Foreskin fibroblast (primary cell): ENCODE measurements at places on chromosomes 11 and 22.

DNA sequence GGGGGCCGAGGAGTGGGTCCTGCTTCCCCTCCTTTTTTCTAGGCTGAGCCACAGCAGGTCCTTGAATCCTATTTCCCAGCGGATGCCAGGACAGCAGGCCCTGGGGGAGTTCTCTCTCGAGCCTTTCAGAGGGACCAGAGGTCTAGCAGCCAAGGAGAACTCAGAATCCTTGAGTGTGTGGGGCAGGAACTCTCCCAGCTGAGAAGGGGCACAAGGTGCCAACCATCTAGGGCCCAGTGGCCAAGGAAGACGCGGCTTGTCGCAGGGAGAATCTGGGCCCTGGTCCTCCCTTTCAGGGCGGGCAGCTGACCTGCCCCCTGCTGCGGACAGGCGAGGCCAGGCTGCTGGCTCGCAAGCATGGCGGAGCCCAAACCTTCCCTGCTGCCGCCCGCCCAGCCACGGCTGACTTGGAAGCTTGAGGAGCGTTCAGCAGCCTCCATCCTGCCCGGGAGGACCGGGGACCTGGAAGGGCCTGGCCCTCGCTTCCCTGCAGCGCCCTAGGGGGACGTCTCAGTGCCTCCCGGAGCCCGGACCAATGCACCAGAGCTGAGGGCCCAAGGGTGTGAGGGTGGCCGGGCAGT lies 972 bp upstream of the TSSC4 start:
- DNase-seq: no peak

- no peak for DNase-seq
Measured at GRCh38 chr11:121683791-121684190, 231.0 kb upstream of the SORL1-AS1 start.

DNA sequence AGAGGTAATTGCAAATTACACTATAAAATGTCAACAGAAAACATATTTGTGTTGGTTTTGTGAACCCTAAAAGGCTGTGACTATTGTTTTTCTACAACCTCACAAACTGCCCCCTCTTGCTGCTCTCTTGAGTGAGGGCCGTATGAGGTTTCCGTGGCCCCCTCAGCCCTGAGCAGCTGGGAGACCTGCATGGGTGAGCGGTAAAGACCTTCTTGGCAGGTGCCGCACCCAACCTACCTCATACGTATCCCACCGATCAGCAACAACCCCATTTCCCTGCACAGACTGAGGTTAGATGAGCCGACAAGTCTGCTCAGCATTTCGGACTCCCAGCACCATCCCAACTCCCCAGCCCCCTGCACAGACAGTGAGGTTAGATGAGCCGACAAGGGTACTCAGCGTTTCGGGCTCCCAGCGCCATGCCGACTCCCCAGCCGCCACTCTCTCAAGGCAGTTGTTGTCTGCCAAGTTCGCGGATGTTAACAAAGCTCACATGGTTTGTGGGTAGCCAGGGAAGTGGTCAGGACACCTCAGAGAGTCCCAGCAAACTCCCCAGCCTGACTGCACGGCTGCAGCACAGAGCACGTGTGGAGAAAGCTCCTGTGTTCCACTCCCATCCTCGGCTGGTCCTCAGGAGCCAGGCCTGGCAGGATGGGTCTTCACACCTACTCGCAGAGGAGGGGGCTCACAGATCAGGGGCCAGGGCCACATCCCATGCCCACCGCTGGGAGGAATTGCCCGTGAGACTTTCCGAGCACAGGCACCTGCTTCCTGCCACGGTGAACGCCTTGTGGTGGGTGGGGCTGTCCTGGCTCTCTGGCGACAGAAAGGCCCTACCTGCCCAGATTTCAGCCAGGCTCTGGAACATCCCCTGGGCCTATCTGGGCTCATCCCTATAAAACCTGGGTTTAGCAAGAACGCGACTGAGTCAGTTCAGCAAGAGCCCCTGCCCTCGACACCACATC lies 502.9 kb downstream of the BRD1 start:
- DNase-seq: no peak

- no peak for DNase-seq
Measured at GRCh38 chr11:68199295-68199987, 13.7 kb downstream of the KMT5B start.

DNA sequence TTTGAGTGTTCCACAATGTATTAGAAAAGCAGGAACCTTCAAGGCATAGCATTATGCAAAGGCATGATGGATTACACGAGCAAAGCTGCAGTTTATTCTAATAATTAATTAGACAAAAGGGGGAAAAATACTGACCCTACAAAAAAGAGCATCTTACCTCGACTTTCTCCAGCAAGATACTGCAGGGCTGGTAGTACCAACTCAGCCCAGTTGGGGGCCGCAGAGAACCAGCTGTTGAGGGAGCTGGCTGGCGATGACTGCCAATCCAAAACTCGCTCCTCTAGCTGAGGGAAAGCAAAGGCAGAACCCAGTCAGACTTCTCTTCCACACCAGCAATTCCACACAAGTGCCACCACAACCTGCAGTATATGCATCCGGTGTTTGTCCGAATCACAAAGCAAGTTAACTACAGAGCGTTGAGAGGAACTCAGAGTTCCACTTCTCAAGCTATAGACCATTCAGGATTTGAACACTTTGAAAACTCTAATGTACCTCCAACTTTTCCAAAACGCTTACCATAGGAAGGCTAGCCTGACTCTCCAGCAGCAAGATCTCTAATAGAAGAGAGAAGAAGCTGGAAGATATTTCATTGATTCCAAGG lies 13.7 kb downstream of the NFRKB start:
- peak; percentile 29 for DNase-seq

GRCh38 chr22:48373626-48374173 lies 1454.0 kb downstream of the BRD1 start:
- no peak for DNase-seq

DNA sequence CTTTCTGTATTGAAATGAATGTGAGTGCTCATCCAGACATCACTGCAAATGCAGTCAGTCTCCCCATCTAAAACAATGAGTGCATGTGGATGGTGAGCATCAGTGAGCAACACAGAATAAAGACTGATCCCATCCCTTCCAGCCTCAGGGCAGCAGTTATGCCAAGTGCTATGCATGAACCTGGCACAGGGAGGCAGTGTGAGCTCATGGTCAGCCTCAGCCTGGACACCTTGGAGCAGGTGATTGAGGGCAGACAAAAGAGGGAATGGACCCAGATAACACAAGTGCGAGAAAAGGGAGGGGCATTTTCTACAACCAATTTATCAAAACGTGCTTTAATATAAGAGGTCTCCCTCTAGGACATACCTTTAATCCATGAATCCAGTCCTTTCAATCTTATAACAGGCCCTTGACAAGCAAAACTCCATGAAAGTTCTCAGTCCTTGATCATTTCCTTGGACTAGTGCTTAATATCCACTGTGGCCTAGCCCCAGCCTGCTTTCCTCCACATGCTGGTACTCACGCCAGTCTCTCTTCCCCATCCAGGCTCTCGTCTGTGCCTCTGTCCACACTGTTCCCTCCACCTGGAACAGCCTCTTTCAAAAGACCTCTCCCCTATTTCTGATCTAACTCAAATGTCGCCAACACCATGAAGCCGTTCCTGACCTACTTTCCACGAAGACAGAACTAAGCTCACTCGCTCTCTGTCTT lies 50.5 kb upstream of the LRRC55 start:
- peak; percentile 41 for DNase-seq

- no peak for DNase-seq
Measured at GRCh38 chr11:36456156-36456555, 53.9 kb downstream of the TRAF6 start.

- DNase-seq: no peak
Measured at GRCh38 chr22:49646876-49647275, 180.8 kb downstream of the BRD1 start.

DNA sequence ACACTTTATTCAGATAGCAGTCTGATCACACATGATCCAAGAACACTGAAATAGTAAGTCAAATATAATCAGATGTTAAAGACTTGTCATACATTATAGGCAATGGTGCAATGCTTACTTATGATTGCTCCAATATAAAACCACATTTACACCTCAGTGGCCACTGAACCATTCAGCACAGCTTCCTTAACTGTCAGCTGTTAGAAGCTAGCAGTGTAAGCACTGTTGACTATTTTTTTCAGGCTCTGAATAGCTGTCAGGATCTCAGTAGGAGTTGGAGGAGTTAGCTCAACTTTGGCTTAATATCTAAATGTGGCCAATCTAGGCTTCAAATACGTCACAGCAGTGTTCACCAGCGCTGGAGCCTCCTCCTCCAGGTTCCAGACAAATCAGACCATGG lies 36.6 kb downstream of the METTL15 start:
- peak; percentile 28 for DNase-seq

GRCh38 chr11:100640071-100640470 lies 47.0 kb upstream of the ARHGAP42 start:
- DNase-seq: no peak

DNA sequence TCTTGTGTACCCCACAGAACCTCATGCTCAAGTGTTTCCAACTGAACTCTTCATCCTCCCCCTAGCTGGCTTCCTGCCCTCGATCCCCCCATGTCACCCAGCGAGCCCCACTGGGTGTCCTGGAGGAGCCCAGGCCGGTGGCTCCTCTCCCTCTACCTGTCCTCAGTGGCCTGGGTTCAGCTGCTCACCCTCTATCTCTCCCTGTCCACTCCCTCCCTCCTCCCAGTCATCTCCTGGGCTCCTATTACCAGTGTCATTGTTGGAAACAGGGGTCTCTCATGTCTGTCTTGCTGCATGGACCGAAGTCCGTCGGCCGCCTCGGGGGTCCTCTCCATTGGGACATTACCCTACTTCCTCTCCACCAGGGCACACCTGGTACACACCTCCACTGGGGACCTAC lies 12.9 kb upstream of the MPPED1 start:
- no peak for DNase-seq

GRCh38 chr11:45833761-45834160 lies 13.5 kb upstream of the CRY2 start:
- no peak for DNase-seq

GRCh38 chr11:85776951-85777602 lies 33.9 kb downstream of the SYTL2 start:
- DNase-seq: no peak

GRCh38 chr11:108929241-108929640 lies 264.4 kb downstream of the DDX10 start:
- DNase-seq: peak; percentile 88

DNA sequence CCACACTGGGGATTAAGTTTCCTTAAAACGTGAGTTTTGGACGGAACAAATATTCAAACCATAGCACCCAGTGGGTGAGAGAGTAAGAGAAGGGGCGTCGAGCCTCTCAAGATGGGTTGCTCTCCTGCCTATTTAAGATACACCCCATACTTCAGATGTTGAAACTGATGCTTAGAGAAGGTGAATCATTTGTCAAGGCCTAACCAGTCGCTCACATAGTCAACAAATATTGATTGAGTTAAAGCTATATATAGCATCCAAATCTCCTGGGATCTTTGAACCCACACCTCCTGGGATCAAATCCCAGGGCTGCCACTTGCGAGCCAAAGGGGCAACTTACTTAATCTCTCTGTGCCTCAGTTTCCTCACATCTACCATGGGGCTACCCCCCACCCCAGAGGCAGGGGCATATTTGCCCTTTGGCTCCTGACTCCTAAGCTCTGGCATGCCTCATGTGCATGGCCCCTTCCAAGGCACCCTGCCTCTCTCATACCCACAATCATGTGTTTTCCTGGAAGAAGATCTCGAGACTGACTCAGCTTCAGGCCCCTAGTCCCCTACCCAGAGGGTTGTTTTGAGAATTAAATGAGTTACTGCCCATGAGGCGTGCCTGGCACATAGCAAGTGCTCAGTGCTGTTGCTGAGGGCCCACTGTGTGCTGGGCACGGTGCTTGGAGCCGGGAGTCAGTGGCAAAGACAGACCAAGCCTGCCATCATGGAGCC lies 19.0 kb upstream of the PDGFB start:
- DNase-seq: no peak

DNA sequence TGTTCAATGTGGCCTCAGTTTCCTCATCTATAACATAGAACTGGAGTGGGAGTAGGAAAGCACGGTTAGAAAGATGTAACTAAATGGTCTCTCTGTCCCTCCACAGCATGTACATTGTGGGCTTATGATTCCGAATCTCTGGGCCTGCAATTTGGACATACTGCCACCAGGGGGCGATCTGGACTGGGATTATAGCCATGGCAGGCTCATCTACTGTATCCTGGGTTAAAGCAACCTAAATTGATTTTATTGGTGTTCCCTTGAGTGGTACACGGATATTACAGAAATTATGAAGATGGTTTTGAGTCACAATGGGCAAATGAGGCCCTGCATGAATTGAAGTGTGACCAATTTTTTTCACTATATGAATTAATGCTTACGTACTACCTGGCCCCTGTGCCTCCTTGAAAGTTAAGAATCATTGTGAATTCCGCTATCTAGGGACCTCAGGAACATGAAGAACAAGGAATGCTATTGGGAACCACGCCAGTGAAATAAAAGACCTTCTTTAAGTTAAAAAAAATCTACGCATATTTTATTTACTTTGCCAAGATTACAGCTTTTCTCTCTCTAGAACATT lies 32.9 kb downstream of the TST start:
- DNase-seq: no peak

DNA sequence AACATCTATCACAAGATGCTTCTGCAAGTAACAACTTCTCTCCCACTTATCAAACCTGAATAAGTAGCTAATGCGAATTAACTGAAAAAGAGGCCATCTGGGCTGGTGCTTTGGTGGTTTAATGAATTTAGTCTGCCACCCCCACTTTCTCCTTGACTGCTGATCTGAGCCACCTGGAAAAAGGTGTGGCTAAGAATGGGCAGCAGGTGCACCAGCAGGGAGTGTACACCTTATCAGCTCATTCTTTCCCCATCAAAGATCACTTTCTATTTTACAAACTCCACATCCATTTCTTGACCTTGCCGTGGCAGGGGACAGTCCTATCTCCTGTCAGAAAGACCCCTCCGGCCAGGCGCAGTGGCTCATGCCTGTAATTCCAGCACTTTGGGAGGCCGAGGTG lies 6.5 kb downstream of the RFPL3 start:
- no peak for DNase-seq

DNA sequence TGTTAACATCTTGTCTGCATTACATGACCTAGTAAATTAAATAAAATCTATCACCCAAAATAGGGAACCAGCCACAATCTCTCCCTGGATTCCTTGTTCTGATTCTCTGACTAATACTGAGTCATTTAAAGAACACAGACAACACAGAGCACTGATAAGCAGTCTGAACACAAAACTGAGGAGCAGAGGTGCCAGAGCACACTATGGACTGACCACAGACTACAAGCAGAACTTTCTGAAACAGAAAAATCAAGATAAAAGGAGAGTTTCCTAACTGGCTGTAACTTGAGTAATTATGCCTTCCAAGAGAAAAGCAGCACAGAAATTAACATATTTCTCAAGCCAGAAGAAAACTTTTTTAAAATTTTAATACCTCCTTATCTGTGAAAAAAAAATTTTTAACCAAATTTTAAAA lies 128.8 kb downstream of the SGSM3 start:
- peak; percentile 95 for DNase-seq

GRCh38 chr11:35874751-35875450 lies 69.0 kb upstream of the LDLRAD3 start:
- peak; percentile 24 for DNase-seq

DNA sequence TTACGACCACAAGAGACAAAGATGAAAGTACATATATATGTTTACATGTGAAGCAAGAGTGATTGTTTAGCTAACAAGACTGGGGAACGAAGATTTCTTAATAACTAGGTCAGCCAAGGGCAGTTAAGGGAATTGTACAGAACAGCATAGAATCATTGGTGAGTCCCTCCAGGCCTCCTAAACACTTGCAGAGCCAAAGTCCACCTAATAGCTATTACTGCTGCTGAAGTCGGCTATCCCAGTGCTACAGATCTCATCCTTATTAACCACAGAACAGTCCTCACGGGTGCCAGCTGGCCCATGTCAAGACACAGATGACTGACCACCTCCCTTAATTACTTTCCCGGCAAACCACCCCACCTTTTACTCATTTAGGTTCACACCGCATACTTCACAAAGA lies 68.5 kb upstream of the OPCML start:
- DNase-seq: no peak

- DNase-seq: no peak
Measured at GRCh38 chr22:20644071-20644642, 129.8 kb upstream of the SERPIND1 start.
